GOT3 (cell line): ENCODE measurements at places on chromosomes 4 and X.

DNA sequence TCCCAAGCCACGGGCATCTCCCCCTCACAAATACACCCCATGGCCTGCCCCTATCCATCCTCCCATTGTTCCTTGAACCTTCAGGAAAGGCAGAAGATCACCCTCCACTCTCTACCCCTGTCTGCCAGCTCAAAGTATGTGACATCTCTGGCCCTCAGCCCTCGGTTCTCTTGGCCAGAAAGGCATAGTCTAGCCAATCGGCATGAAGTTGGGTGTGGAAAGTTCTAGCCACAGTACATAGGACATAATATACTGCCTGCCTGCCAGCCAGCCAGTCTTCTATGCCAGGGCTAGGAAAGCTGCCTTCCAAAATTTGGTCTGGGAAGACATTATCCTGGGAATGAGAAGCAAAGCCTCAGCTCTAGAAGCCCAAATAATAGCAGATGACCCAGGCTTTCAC, 3.2 kb upstream of the PLP1 start:
- DNase-seq: no peak

DNA sequence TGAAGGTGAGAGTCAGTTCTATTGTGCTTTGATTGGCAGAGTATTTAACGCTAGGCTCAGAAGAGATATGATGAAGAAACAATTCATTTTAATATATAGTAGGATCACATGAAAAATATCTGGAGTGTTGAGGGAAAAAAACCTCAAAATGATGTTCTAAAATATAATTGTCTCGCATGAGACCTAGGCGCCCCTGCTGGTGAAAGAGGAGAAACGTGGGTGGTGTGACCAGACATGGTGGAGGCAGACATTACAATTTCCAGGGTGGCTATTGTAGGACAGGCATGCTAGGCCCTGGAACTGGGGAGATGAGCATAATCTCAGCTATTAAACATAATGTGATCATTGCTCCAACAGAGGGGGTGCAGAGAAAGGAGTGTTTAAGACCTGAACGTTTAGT, 210.0 kb downstream of the HS3ST1 start:
- DNase-seq: no peak

- DNase-seq: no peak
These were observed 40.8 kb downstream of the CENPU start for GRCh38 chr4:184693056-184693455.

DNA sequence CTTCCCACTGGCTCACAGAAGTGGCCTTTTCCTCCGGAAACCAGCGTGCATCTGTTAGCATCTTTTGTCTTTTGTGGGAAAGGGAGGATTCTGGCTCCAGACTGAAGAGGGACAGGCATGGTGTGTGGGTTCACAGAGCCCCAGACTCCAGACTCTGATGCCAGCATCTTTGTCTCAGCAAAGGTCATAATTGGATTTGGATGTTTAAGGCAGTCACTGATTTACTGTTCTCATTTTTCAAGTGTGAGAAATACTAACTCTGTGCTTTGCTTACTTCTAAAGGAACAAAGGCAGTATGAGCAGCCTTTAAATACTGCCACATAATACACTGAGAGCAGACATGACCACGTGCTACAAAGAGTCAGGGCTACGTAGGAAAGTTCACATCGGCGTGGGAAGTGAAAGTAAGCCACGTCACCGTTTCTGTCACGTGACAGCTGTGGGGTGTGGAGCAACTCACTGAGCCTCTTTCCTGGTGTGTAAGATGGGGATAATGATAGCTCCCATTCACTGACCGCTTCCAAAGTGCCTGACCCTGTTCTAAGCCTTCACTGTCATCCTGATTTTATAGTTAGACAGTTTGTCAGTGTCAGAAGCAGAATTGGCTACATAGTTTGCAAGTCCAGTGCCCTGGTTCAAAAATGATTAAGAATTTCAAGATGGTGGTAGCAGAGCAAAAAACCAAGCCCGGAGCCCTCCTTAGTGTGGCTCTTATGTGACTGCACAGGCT, 24.8 kb upstream of the TMSB4X start:
- peak; percentile 57 for DNase-seq

DNA sequence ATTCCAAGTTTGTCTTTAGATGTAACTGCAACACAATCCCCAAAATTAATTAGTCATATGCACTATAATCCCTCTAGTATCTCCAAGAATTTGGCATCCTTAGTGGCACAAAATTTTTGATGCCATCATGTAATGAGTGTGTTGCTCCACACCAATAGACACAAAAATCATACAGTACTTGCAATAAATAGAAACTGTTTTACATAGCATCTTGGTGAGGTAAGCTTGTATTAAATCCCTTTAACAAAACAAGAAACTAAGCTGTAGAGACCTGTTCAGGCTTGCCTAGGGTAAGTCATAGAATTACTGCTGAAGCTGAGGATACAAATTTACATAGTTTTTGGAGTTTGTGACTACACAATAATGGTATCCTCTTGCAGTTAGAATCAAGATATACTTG, 64.5 kb upstream of the PRSS12 start:
- no peak for DNase-seq

- DNase-seq: no peak
These were observed 24.3 kb downstream of the HS3ST1 start for GRCh38 chr4:11404431-11404830.

- DNase-seq: no peak
These were observed 30.3 kb downstream of the MAGEA1 start for GRCh38 chrX:153209347-153209746.

GRCh38 chrX:10171249-10171648, 14.5 kb downstream of the CLCN4 start:
- DNase-seq: no peak

- no peak for DNase-seq
These were observed 2.0 kb upstream of the USO1 start for GRCh38 chr4:75722417-75722816.

DNA sequence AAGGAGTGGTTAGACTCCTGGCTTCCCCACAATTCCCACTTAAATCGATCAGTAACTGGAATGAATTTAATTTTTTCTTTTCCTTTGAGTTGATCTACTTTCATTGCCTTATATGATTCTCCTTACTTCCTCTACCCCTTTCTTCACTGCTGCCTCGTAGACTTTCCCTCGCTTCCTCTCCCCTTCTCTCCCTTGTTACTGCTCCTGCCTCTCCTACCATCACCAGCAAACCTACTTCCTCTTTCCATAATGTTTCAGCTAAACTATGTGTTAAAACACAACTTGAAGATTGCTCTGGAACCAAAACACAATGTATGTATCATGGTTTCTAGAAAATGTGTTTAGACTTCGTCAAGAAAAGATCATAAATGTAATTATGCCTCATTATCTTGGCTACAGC, 132.0 kb upstream of the TET2 start:
- no peak for DNase-seq

GRCh38 chrX:58051346-58051745, 141.1 kb upstream of the ZXDA start:
- DNase-seq: no peak

GRCh38 chr4:90606781-90607180, 479.6 kb downstream of the CCSER1 start:
- no peak for DNase-seq

- DNase-seq: no peak
These were observed 119.4 kb downstream of the LUZP4 start for GRCh38 chrX:115408771-115409400.

DNA sequence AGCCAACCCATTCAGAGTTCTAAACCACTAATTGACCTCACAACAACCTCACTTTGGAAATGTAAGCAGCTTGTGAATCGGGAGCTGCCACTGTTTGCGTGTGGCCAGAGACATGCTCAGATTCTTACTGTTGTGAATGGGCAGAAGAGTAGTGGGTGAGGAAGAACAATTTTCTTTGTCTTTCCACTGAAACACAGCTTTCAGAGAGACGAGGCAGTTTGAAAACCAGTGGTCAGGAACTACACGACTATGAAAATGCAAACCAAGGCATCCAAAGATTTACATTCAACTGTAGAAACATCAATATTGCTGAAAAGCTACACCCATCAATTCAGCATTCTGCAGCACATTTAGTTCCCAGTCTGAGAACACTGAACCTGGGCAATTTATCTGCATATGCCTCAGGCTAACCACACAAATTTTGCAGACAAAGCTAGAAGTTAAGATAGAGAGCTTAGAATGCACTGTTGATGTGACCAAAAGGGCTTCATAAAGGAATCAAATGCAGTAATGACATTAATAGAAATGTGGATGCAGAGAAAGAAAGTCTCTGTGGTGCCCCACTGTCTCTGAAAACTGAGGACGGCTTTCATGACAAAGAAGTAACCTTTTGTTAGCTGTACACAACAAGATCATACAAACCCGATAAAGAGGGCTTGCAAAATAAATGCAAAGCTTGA, 134.3 kb downstream of the APBB2 start:
- DNase-seq: no peak

- DNase-seq: no peak
These were observed 25.3 kb downstream of the ARHGAP24 start for GRCh38 chr4:85500110-85500867.

GRCh38 chr4:53103481-53103880, 241.4 kb downstream of the RASL11B start:
- DNase-seq: no peak
